Stomach (tissue), 19 donors: ENCODE measurements at places on chromosomes 12 and 14.
A peak's percentile ranks its signal among the peaks of the same experiment; 100 is the strongest.

- peak; percentile 78 for DNase-seq
Measured at GRCh38 chr12:55972911-55973598, 823 bp upstream of the RAB5B start.

DNA sequence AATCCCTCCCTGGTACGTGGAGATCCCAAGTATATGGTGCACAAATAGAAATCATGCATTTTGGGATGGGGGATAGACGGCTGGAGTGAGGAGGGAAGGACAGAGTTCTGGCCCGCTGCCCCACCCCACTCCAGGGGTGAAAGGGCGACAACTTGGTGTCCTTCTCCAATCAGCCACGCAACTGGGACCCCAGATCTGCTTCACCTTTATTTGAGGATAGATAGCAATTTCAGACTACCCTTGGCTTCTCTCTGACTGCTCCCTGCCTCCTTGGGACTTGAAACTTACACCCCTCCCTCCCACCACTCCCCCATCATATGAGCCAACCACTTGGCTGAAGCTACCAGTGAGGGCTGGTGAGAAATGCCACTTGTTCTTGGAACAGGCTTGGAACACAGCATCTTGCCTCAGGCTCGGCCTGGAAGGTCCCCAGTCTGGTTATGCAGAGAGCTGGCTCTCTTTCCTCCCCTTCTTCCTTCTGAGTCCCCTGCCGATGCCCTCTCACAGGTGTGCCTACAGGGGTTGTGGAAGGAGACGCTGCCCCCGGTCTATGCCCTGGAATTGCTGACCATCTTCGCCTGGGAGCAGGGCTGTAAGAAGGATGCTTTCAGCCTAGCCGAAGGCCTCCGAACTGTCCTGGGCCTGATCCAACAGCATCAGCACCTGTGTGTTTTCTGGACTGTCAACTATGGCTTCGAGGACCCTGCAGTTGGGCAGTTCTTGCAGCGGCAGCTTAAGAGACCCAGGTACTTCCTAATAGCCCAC is 8.1 kb downstream of the OAS3 start:
- DNase-seq, result no peak

- DNase-seq, result no peak
Measured at GRCh38 chr12:31214626-31215517, 111.1 kb downstream of the SINHCAF start.

DNA sequence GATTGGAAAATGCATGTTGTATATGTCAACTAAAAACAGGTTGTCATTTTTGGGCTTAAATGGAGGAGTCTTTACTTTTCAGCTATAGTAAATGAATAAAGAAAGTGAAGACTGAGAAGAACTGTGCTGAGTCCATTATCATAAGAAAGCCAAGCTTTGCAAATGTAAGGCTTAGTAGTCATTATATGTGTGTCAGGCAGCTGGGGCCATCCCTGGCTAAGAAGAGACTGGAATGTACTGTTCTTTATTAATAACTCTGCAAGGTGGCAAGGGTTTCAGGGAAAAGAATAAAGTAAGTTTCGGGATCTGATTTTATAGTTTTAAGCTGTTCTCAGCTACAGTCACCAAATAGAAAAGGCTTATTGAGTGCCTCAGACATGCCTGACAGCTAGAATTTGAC is 48.7 kb downstream of the SRGAP1 start:
- no peak for DNase-seq

- no peak for DNase-seq
Measured at GRCh38 chr12:93736640-93737178, 59.5 kb downstream of the CRADD start.

GRCh38 chr14:61319706-61320105 is 1.7 kb upstream of the PRKCH start:
- DNase-seq, result no peak

DNA sequence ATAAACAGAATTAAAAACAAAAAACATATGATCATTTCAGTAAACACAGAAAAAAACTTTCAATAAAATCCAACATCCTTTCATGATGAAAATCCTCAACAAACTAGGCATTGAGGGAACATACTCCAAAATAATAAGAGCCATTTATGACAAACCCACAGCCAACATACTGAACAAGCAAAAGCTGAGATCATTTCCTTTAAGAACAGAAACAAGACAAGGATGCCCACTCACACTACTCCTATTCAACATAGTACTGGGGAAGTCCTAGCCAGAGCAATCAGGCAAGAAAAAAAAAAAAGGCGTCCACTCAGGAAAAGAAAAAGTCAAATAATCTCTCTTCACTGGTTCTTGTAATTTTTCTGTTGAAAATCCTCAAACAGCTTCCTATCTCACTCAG is 30.1 kb downstream of the MRPL42 start:
- no peak for DNase-seq

DNA sequence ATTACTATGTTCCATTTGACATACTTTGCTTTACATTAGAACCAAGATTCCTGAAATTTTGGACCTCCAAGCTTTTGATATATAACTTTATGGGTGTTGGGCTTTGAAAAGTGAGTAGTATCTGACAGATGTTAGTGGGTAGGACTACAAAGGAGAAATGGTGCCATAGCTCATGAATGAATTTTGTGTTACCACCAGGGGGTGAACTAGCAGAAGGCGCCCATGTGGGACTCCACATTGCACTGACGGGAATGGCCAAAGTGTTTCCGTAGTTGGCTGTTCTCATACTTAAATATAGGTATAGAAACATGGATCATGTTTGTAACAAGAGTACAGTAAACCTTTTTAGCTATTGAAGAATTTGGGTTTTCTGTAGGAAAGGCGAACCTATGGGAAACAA is 337.5 kb downstream of the FLRT2 start:
- DNase-seq, result no peak

GRCh38 chr12:19428246-19428645 is 11.0 kb upstream of the AEBP2 start:
- no peak for DNase-seq

GRCh38 chr12:20237091-20237490 is 131.2 kb upstream of the PDE3A start:
- DNase-seq, result no peak

DNA sequence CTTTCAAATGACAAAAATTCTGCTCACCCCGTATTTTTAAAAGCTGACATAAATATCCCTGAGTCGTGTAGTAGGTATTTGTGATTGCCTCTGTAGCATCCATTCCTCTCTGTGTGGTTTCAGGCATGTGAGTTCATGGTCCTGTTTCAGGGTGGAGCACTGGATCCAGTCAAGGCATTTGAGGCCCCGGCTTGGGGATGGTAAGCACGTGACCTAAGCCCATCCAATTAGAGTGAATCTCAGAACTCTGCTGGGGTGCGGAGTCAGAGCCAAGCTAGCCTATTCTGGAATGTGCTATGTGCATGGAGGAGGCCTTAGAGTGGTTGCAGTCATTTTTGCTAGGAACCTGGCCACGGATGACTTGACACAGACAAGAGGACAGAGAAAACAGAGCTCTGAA is 4.3 kb upstream of the CSRP2 start:
- no peak for DNase-seq

DNA sequence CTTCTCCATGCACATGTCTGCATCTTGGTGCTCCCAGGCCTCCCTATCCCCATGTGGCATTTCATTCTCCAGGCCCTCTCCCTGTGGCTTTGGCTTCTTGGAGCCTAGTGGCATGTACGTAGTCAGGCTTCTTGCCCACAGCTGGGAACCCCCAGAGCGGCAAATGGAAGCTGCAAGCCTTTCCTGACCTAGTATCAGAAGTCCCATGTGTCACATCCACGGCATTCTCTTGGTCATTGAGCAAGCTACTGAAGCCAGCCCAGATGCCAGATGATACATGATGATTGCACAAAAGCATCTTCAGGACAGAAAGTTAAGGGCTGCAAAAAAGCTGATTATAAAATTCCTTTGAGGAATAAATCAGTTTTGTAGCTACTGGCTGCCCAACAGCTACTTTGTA is 154.9 kb downstream of the PELI2 start:
- no peak for DNase-seq

DNA sequence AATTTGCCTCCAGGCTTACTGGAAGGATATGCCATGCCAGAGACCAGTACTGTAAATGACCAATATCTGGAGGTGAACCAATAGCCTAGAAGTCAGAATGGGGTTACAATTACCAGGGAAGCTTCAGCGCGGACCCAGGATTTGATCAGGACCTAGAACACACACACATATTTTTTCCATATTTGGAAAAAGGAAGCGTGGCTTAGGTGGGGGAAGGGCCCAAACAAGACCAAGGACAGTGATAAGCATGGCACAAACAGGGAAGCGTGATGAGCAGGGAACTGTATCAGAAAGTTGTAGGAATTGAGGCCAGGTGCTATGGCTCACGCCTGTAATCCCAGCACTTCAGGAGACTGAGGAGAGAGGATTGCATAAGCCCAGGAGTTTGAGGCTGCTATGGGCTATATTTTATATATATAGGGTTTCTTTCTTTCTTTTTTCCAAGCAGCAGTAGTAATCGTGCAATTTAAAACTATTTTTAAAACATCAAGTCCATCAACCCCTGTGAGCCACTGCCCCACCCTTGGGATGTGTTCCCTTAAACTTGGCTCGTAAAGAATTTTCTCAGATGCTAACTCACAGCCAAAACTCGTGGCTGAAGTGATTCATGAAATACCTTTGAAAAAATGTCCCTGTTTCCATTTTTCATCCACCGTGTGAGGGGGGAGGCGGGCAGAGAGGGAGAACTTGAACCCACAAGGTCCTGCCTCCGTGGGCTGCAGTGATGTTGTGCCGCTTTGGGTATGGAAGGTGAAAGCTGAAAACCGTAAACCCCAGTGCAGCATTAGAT is 16.7 kb downstream of the HRK start:
- no peak for DNase-seq

DNA sequence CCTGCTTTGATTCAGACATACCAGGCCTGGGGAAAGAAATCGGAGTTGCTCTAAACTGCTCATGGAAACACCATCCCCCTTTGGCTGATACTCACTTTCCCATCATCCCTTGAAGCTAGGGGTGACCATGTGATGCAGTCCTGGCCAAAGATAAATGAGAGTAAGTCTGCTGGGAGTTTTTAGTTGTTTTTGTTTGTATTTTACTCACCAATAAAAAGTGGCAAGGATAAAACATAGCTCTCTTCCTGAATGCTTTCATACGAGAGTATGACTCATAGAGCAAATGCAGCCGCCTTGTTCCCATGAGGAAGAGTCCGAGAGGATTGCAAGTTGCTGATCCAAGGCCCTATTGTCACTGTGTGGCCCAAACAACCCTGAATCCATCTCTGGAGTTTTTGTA is 126.4 kb upstream of the TMEM132C start:
- no peak for DNase-seq

DNA sequence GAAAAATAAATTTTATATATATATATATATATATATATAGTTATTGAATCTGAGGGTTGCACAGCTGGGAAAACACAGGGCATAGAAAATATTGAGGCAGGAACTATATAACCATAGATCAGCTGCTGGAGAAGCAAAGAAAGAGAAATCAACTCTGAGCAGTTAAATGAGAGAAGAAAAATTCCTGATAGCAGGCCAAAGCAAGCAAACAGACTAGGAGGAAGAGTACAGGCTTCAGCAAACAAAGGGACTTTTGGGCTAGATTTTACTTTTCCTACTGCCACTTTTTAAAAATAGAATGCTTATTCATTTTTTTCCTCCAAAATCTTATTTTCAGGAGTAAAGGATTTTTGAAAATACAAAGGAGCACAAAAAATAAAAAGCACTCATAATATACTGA is 216.0 kb upstream of the PRKD1 start:
- no peak for DNase-seq

DNA sequence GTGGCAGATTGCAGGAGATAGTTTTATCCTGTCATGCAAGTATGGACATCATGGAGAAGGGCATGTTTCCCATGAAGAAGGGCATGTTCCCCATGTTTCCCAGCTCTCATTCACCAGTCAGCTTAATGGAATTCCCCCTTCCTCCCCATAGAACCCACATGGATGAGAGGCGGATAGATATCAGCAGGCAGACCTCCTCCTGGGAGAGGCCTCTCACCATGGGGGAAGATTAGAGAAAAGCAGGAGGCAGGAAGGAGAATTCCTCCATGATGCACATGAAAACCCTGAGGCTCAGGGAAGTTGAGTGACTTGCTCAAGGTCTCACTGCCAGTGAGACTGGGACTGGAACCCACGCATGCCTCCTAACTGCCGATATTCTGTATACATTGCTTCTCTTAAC is 92.9 kb upstream of the FOXN3 start:
- DNase-seq, result no peak

DNA sequence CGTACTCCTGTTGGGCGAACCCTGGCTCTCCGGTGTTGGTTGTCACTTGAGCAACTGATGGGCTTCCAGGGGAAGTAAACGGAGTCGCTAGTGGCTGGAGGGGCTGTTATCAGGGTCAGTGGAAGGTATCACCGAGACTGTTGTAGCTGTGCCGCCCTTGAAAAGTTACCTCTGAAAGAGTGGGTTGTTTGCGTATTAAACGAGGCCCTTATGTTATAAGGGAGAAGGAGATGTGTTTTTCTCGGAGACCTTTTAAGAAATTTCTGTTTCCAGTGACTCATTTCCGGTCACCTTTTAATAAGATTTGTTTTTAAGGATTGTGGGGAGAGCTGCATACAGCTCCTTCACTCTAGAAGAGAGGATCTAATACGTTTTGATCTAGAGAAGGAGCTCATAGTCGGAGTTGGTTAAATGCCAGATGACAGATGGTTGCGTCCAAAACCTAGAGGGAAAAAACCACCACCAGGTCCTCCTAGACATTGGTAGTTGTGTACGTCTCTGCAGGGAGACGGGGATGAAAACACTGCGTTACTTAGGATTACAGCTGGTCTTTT is 750 bp upstream of the DBX2 start:
- DNase-seq, result peak; percentile 20

DNA sequence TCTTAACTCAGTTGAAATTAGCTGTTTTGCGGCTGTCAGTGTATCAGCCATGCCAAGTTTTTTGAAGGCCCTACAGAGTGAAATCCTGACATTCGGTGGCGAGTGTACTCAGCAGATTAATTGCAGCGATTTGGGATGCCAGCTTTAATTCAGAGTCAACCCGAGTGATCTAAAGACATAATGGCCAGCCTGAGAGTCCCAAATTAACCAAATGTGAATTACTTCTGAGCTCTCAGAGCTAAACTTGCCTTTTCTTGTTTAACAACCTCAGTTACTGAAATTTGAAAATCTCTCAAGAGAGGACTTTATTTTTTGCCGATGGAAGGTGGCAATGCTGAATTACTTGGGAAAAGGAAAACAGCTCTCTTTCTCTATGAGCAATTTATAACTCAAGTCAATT is 148.5 kb downstream of the GLT1D1 start:
- DNase-seq, result no peak

- DNase-seq, result no peak
Measured at GRCh38 chr14:94690896-94691659, 78.8 kb downstream of the GSC start.

DNA sequence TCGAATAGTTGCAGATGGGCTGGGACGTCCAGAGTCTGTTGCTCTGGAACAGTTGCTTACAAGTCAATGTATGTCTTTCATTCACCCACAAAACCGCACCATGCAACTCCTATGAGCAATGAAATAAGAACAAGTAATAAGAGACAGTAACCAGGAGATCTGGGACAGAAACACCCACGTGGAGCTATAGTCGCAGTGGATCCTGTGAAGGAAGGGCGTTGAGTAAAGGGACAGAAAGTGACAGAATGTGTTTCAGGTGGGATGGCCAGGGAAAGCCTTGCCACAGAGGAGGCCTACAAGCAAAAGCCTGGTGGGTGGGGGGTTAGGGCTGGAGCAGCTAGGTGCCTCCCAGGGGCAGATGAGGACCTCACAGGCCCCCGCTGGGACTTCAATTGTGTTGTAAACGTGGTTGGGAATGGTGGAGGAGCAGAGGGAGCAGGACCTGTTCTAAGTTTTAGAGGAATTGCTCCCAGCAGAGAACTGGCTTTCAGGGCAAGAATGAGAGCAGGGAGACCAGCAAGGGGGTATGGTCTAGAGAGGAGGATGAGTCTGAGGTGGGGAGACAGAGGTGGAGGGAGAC is 86.7 kb upstream of the FZD10 start:
- DNase-seq, result no peak
